ENCODE measurements at places on chromosomes 1 and 21. TPM values are rescaled to one million over a fixed set of nuclear protein-coding genes. Genes with fewer than 3 reads are reported as not detected.

The KMO gene
- polyA plus RNA-seq: 3.0 TPM

The DDX59 gene
- polyA plus RNA-seq: 54.0 TPM

The LIN28A gene
- 0.05 TPM for polyA plus RNA-seq

The MCOLN3 gene
- polyA plus RNA-seq: 13.4 TPM

DNA sequence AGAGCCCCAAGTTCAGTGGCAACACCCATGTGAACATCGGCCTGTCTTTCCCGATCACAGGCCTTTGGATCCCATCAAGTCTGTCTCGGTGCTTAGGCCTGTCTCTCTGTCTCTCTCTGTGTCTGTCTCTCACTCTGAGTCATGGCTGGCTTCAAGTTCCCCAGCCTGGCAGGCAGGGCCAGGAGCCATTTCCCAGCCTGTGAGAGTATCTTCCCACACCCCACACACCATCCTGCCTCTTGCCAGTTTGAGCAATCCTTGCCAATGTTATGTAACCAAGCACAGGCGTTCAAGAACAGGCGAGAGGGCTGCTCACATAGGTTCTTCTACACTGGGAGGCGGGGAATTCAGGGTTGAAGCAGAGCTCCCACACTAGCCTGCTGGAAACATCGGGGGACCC is 70.0 kb upstream of the TMEM51 start:
- no peak for DNase-seq
- H3K36me3 ChIP-seq: no peaks in the 10 kb centered on the region
- no peak overlapping the region for H3K4me3 ChIP-seq
- H3K27ac ChIP-seq: no peak overlapping the region

DNA sequence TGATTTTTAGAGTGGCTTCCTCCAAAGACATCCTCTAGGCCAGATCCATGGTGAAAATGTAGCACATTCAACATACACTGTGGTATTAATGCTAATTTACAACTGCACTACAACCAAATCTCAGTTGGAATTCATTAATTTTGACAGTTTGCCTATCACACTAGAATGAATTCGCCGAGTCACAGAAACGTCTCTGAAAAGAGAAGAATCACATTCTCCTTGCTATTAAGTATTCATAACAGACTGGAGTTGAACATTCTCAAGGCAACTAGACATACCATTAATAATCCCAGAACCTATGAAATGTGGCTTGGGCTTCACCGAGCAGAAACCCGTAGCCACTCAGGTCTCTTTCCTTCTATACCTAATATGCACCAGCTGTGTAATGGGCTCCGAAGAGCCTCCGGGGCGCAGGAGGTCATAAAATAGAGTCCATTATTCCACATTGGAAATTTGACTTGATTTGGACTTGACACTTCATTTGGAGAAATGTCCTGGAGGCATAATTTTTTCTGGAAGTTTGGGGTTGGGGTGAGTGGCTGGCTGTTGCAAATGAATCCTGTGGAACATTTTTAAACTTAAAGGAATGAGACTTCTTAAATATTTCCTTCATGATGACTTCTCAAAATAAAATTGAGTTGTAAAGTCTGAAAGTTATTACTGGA is 117.1 kb downstream of the DSCAM start:
- no peak overlapping the region for H3K27ac ChIP-seq
- no peaks in the 10 kb centered on the region for H3K27me3 ChIP-seq
- no peaks in the 10 kb centered on the region for H3K36me3 ChIP-seq
- no peak overlapping the region for H3K4me3 ChIP-seq
- H3K4me1 ChIP-seq: no peaks in the 10 kb centered on the region

GRCh38 chr1:204602111-204602579 is 83.4 kb downstream of the LRRN2 start:
- no peak overlapping the region for H3K4me3 ChIP-seq
- H3K4me1 ChIP-seq: peaks cover 3% of the 10 kb centered on the region
- no peak for DNase-seq
- H3K36me3 ChIP-seq: peaks cover 3% of the 10 kb centered on the region

- no peaks in the 10 kb centered on the region for H3K4me1 ChIP-seq
- no peak for DNase-seq
- no peak overlapping the region for H3K27ac ChIP-seq
Measured at GRCh38 chr21:16071761-16072160, 342.0 kb downstream of the USP25 start.

All from thymus (tissue), 14 donors.